Naive B cell (primary cell): ENCODE measurements at places on chromosomes 5 and 9.

GRCh38 chr9:26260238-26260637 lies 582.0 kb upstream of the TUSC1 start:
- DNase-seq: no peak

- DNase-seq: no peak
Measured at GRCh38 chr9:36041506-36041905, 4.8 kb downstream of the RECK start.

DNA sequence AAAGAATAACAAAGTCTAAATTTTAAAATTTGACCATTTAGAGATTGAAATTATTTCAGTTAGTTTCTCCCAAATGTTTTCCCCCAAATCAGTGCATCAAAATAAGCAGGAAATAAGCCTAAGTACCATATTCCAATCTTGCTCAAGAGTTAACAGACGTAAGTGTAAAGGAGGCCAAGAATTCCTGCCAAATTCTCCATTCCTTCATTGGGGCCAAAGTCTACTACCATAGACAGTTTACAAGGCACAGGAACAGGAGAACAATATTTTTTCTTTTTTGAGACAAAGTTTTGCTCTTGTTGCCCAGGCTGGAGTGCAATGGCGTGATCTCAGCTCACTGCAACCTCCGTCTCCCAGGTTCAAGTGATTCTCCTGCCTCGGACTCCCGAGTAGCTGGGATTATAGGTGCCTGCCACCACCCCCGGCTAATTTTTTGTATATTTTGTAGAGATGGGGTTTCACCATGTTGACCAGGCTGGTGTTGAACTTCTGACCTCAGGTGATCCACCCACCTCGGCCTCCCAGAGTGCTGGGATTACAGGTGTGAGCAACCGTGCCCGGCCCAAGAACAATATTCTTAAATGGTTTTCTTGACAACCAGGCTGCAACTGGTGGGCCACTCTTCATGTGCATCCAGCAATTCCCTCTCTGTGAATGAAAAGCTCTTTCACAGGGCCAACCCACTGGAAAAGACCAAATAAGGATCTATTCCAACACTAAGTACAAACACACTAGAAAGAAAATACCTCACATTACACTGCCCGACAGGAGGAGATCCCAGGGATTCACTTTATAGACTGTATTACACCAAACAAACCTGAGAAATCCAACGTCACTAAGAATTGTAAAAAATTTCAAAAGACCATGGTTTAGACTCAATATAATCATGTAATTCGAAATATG lies 127.7 kb downstream of the MAPKAP1 start:
- no peak for DNase-seq

DNA sequence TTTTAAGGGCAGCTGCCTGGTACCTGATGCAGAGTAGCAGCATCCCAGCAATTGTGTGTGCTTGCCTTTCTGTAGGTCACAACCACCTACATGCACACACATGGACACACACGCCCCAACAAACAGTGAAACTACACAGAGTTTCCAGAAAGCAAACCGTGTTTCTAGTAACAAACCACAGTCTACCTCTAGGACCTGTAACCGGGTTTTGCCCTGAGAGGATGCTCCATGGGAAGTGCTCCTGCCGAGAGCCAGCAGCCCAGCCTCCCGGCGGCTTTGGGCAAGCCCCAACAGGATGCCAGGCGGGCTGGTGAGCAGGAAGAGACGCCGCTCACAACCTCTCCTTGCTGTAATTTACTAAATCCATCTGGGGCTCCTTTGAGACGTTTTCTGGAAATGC lies 4.1 kb upstream of the TCF7 start:
- no peak for DNase-seq

DNA sequence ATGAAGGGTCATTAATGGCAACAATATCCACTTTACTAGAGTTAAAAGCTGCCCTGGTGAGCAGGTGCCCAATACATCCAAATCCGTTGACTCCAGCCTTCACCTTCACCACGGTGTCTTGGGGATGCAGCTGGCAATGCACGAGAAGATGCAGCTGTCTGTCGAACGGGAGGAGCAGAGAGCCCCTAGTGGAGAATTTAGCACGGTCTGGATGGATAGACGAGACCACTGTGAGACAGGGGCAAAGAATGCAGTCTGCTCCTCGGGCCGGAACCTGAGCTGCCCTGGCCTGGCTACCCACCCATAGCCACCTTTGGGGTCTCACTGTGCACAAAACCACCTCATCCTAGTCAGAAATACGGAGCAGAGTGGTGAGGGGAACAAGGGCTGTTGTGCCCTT lies 35.1 kb downstream of the ADRA1B start:
- no peak for DNase-seq

- no peak for DNase-seq
Measured at GRCh38 chr5:154503698-154504039, 25.6 kb upstream of the HAND1 start.

- DNase-seq: no peak
Measured at GRCh38 chr9:90508940-90509339, 133.7 kb downstream of the DIRAS2 start.

GRCh38 chr5:158751961-158752655 lies 347.6 kb downstream of the EBF1 start:
- DNase-seq: peak; percentile 62

- DNase-seq: no peak
Measured at GRCh38 chr5:89309268-89309667, 426.3 kb upstream of the MEF2C start.

GRCh38 chr5:135511761-135512575 lies 23.8 kb downstream of the NEUROG1 start:
- DNase-seq: no peak

DNA sequence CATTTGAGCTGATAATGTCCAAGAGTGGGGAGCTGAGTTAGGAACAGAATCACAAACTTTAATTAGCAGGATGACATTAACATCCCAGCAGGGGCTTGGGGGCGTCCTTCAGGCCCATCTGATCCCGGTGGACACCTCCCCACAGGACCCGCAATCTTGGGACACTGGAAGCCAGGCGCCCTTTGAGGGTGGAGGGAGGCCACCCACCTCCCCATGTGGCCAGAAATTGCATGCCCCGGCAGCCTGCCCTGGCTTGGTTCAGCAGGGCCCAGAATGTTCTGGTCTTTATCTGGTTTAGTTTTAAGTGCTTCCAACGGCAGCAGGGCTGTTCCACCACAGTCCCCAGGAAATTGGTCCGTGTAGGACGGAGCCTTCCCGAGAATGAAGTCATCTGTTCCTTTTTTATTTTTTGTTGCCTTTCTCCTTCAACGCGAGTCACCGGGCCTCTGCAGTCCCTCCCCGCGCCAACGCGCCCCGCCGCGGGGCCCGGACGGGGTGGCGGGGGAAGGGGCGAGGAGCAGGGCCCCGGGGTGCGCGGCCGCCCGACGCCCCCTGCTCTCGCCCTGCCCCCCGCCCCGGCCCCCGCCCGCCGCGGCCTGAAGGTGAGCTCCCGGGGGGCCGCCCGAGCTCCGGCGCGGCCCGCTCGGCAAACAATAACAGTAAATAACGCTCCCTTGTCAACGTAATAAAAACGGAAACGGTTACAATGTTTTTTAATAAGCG lies 207.9 kb downstream of the C9orf50 start:
- DNase-seq: no peak

DNA sequence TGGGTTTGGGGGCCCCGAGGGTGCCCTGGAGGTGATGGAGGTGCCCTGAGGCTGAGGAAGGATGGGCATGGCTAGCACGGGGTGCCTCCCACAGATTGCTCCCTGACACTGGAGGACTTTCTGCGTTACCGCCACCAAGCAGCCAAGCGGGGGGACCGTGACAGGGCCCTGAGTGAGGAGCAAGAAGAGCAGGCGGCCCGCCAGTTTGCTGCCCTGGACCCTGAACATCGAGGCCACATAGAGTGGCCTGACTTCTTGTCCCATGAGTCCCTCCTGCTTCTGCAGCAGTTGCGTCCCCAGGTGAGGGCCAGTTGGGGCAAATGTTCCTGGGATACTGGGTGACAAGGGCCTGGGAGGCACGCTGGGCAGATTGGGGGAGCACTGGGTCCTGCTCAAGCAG lies 13.1 kb upstream of the DNAJB5 start:
- no peak for DNase-seq

GRCh38 chr5:135814316-135814715 lies 20.1 kb upstream of the SLC25A48 start:
- no peak for DNase-seq

DNA sequence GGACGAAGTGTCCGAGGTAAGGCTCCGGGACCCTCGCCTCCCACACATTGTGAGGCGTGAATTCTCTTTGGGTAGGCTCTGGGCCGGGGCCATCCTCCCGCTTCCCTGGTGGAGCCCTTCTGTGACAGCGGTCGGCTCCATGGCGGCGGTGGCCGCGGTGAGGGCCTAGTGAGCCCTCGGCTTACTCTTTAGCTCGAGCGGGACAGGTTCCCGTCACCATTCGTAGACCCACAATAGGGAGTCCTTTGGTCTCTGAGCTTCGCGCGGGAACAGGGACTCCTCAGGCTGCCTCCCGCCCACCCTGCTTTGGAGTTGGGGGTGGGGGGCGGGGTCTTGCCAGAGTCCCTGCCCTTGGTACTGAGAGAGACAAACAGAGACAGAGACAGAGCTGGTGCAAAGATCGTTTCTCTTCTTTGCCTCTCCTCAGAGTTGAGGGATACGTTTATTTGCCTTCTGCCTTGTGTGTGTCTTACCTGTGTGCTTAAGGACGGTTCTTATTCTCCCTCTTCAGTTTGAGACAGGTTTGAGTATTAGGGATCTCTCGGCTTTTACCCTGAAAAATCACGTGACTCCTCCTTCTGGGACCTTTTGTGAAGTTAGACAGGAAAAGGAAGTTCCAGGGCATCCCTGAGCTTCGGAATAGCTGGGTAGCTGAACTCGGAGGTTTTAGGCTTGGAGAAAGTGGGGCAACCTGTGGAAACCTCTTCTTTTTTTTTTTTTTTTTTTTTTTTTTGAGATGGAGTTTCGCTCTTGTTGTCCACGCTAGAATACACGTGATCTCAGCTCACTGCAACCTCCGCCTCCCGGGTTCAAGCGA lies 833 bp downstream of the ANKHD1 start:
- DNase-seq: peak; percentile 41

DNA sequence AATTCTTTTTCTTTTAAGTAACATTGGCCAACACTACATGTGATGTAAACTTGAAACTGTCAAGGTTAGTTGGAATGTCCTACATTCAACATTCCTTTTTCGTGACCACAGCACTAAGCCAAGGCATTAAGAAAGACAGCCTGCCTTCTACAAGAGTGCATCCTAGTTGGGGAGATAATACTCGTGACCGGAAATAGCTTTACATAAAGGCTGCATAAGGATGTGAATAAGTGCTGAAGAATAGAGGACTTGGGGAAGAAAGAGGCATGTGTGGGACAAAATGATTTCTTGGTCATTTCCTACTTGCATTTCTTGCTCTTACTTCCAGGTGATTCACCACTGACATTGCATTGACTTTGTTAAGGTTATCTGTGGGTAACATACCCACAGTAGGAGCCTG lies 282.0 kb downstream of the DMRT2 start:
- no peak for DNase-seq
